ENCODE measurements at places on chromosomes 3 and 15. TPM values are rescaled to one million over a fixed set of nuclear protein-coding genes. Genes with fewer than 3 reads are reported as not detected.
A peak's percentile ranks its signal among the peaks of the same experiment; 100 is the strongest.

DNA sequence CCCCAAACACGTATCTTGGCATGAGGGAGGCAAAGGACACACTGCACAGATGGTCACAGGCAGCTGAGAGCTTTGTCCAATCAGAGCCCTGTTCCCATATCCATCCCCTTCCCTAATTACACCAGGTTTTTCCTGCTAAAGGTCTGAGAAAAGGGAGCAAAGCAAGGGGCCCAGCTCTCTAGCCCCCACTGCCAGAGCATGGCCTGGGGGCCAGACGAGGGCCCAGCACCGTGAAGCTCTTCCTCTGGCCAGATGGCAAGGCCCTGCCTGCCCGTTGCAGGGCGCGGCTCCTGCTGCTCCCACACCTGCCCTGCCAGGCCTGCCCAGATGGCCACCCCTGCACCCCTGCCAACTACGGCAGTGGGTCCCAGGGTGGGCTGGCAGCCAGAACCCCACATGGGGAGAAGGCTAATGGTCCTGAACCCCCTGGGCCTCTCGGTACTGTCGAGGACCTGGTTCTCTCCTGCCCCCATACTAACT is 3.2 kb downstream of the SHF start:
- no peak for DNase-seq

The MESP1 gene
- 1.8 TPM for total RNA-seq

DNA sequence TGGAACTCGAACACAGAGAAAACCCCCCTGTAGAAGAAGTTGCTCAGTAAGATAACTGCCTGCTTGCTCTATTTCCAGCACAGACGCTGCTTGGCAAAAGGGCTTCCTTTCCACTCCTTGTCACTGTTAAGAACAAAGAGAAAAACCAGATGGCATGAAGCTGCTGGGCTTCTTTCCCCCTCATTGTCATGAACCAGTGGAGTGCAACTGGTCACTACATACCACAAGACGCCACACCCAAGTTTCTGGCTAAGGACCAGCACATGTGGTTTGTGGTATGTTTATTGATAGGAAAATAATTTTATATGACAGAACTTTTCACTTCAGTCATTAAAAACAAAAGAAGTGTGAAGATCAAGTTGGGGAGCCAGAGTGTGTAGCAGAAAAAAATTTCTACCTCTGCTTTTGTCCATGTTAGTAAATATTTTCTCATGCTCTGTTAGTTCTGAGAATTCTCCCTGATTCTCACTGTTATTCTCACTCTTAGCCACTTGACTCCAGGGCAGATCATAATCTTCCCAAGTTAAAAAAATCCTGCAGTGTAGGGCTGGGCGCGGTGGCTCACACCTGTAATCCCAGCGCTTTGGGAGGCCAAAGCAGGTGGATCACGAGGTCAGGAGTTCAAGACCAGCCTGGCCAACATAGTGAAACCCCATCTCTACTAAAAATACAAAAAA is 37.9 kb downstream of the CLK3 start:
- DNase-seq, result no peak

The CPLX3 gene
- 0.28 TPM for total RNA-seq

DNA sequence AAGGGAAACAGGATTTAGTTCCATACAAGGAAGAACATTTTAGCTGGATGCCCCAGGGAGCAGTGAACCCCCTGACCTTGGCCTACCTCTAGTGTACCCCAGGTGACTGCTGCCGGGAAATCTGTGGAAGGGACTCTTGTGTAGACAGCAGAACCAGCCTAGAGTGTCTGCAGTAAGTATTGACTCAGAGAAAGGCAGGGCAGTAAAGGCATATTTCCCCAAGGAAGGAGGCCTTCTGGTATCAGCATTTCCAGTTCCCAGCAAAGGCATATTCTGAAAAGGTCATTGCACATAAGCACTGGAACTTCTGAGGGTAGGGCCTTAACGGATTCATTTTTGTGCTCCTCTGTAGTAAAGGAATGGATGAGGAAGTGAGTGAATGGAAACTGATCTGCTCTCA is 246.2 kb downstream of the FAM43A start:
- no peak for DNase-seq

DNA sequence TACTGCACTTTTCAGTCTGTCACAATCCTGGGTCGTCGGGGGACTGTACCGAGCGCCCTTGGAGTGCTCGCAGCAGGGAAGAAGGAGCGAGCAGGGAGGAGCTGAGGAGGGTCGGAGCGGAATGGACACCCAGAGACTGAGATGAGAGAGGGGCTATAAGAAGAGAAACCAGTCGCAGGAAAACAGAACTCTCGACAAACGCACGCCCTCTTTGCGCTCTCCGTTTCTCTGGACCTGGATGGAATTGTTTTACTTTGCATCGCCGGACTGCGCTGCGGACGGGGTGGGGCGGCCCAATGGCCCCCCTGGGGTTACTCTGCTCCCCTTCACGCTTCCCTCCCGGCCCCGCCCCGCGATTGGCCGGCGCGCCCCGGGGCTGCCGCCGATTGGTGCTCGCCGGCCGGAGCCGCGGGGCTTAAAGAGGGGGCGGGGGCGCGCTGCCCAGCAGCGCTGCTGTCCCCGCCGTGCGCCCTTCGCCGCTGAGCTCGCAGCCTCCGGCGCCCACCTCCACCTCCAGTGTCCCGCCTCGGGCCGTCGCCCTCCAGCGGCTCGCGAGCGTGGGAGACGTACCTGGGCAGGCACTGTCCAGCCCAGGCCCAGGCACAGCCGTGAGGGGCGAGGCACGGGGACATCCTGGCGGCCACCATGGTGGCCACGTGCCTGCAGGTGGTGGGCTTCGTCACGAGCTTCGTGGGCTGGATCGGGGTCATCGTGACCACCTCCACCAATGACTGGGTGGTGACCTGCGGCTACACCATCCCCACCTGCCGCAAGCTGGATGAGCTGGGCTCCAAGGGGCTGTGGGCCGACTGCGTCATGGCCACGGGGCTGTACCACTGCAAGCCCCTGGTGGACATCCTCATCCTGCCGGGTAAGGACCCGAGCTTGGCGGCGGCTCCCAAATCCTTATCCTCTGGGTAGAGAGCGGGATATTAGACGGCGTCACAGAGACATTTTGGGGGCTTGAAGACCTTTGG is at the start of gene CLDN11:
TSS of gene CLDN11 (plus strand) at position 447 of the 977 bp plus-strand sequence. CDS start at position 646, 199 bp downstream.
- no peak for DNase-seq

DNA sequence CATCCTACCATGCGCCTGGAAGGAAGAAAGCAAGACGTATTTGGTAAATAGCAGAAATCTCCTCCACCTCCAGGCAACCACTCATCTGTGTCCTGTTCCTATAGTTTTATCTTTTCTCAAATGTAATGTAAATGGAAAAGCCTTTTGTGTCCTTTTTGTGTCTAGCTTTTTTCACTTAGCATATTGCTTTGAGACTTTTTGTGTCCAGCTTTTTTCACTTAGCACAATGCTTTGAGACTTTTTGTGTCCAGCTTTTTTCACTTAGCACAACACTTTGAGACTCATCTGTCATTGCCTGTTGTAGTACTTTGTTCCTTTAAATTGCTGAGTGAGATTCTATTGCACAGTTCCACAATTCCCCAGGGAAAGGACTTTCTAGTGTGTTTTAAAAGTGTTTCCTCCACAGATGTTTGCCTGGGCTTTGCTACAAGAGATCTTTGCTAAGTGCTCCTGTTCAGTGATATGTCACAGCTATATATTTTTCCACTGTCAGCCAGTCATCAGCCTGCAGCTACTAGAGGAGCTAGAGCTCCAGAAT is 27.9 kb upstream of the MUC13 start:
- DNase-seq, result no peak

The BTD gene
- 8.3 TPM for total RNA-seq

DNA sequence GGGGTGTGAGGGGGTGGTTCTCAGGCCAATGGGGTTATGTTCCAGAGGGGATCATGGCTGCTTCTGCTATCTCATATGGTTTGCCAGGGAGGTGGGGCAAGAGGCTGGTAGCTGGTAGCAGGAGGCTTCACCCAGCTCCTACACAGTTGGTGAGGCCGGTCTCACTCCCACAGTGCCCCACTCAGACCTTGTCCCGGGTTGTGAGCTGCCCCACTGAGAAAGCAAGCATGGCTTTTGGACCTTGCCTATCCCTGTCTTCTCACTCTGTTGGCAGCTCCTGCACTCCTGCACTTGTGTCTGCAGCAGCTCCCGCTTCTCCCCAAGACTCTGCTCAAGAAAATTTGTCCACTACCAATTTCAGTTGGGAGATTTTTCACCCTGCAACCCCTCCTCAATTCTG is 46.1 kb downstream of the MYRIP start:
- DNase-seq, result no peak

- DNase-seq, result no peak
Observed at GRCh38 chr3:190589326-190589725, 75.4 kb downstream of the IL1RAP start.

The ABHD5 gene
- total RNA-seq, result 9.2 TPM

GRCh38 chr3:173913974-173914421 is 516.5 kb downstream of the NLGN1 start:
- no peak for DNase-seq

DNA sequence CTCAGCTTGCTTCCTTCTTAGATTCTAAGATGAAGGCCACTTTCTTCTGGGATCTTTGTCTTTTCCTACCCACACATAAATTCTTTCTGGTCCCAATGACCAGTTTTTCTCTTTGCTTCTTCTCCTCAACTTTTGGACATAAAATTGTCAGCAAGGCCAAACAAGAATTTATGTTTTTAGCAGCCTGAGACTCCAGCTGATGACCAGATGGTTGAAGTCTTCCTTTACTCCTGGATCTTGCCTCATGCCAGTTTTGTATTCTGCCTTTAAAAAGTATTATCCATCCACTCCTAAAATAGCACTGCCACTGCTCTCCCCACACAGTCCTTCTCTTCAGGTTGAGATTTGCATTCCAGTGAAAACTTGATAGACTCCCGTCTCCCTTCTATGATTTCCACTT is 236.0 kb downstream of the VPS13C start:
- DNase-seq, result no peak

DNA sequence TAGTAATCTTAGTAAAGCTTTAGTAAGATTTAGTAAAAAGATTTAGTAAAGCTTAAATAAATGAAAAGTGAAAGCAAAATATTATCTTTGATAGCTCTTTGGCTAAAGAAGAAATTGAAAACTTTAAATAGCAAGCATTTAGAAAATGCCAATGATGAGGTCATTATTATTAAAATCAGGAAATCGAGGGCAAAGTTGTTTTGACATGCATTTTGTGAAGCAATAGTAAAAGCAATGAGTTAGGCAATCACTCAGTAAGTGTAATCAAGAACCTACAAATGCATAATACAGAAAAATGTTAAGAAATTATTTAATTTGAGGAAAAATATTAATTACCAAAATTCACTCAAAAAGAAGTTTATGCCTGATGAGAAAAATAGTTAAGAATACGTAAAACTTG is 280.3 kb upstream of the MME start:
- DNase-seq, result no peak

DNA sequence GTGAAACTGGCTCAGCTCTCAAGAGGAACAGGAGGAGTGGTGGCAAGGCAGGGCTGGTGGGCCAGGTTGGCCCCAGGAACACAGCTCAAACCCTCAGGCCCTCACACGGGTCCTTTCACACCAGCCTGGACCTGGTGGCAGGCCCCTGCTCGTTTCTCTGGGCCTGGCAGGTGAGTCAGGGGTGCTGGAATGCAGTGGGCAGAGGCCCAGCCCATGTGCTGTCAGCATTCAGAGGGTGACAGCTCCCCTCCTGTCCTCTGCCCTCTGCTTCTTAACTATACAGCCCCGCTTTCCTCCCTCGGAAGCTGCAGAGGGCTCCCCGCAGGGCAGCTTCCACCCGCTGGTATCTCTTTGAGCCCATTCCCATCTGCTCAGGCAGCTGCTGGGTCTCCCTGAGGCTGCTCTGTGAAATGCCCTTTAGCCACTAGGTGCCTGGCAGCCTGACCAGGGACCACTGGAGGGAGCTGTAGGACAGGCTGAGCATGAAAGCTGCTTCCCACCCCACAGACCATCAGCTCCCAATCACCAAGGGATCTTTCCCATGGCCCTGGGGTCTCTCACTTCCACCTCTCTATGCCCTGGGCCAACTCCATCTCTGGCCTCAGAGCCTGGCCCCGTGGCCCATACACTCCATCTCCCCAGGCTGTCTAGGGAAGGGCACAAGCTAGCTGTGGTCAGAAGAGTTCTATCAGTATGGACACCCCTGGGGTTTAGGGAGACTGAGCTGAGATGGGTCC is 24.8 kb downstream of the SHF start:
- peak; percentile 71 for DNase-seq

DNA sequence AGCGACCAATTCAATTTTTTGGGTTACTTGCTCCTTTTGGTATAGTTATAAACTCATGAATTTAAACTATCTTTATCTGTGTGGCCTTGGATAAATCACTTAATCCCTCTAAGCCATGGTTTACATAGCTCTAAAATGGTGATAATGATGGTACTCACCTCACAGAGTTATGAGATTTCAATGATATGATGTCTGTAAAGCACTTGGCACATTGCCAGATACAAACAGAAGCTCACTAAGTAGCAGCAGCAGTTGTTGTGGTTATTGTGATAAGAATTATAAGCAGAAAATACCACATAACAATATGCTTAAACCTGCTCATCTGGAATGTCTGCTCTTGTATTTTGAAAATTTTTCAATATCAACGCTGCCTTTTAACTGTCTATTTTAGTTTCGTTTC is 185.1 kb upstream of the SNTN start:
- no peak for DNase-seq

The RAD51 gene
- 54.5 TPM for total RNA-seq

DNA sequence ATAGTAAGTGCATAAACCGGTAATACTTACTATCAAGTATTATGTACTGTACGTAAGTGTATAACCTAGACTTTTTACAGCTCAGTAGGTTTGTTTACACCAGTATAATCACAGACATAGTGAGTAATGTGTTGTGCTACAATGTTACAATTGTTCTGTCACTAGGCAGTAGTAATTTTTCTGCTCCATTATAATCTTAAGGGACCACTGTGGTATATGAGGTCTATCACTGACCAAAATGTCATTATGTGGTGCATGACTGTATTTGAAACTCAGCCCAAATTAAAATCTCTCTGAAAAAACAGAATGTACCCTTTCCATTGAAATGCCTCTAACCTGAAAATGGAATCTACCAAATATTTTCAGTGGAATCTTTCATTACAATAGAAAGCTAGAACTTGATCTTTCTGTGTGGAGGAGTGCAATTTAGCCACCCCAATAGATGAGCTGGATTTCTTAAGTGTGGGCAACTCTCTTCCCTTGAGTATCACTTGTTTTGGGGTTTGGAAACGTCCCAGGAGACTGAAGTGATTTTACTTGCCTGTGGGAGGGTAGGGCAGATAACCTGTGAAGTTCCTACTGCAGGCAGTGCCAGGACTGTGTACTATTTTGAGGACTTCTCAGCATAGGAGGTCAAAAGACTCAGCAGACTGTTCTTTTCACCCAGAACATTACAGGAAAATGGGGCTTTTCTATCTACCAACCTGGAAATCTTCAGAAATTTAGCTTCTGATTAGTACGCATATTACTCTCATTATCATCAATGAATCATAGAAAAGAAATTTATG is 50.9 kb downstream of the FAM98B start:
- DNase-seq, result no peak

GRCh38 chr15:79222808-79223207 is 59.7 kb upstream of the ANKRD34C start:
- DNase-seq, result no peak

DNA sequence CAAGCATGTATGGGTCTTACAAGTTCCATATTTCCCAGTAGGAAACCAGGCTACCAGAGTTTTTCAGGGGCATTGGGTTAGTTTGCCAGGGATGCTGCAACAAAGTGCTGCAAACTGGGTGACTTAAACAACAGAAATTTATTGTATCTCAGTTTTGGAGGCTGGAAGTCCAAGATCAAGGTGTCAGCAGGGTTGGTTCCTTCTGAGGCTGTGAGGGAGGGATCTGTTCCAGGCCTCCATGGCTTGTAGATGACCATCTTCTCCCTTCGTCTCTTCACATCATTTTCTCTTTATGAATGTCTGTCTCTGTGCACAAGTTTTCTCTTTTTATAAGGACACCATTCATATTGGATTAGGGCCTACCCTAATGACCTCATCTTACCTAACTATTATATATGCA is 114.7 kb downstream of the LRRC28 start:
- no peak for DNase-seq

GRCh38 chr15:69443032-69443611 is 9.5 kb upstream of the RPLP1 start:
- DNase-seq, result no peak
